ENCODE measurements at places on chromosomes 12 and 14. TPM values are rescaled to one million over a fixed set of nuclear protein-coding genes. Genes with fewer than 3 reads are reported as not detected.

The NANOG gene
- not detected for total RNA-seq

The ABCC9 gene
- under 0.01 TPM for total RNA-seq

The PRIMA1 gene
- total RNA-seq, result not detected

The TSPAN8 gene
- total RNA-seq, result 0.18 TPM

The SLC25A47 gene
- 0.04 TPM for total RNA-seq

The FSCB gene
- total RNA-seq, result not detected

The TAS2R19 gene
- 4.1 TPM for total RNA-seq

The KIF5A gene
- total RNA-seq, result under 0.01 TPM

The APOF gene
- total RNA-seq, result not detected

The GON7 gene
- 18.7 TPM for total RNA-seq

The ADAM20 gene
- 0.26 TPM for total RNA-seq

The GALNT6 gene
- total RNA-seq, result 75.0 TPM

The AVPR1A gene
- total RNA-seq, result not detected

The ALDH1L2 gene
- total RNA-seq, result 2.5 TPM

The TCL1A gene
- total RNA-seq, result not detected

The ACOT6 gene
- total RNA-seq, result not detected

The ABCD4 gene
- total RNA-seq, result 43.5 TPM

The PTPN6 gene
- total RNA-seq, result 0.13 TPM

The RNASE7 gene
- total RNA-seq, result not detected

All from pulmonary artery endothelial cell (primary cell).